ENCODE measurements at places on chromosomes 12 and 14. TPM values are rescaled to one million over a fixed set of nuclear protein-coding genes. Genes with fewer than 3 reads are reported as not detected.
A peak's percentile ranks its signal among the peaks of the same experiment; 100 is the strongest.

Gene CD163L1
- polyA plus RNA-seq = 0.30 TPM

Gene RNASE4
- polyA plus RNA-seq = 12.8 TPM

Gene ADGRD1
- polyA plus RNA-seq = not detected

Gene CLMN
- 2.9 TPM for polyA plus RNA-seq

Gene SDSL
- polyA plus RNA-seq = 1.4 TPM

Gene TTC6
- not detected for polyA plus RNA-seq

Gene GNB3
- polyA plus RNA-seq = 0.80 TPM

- H3K36me3 ChIP-seq = peaks cover 1% of the 10 kb centered on the region
- no peak overlapping the region for H3K4me3 ChIP-seq
- no peak overlapping the region for H3K27ac ChIP-seq
Measured at GRCh38 chr12:103960616-103961227, 5.0 kb upstream of the TDG start.

DNA sequence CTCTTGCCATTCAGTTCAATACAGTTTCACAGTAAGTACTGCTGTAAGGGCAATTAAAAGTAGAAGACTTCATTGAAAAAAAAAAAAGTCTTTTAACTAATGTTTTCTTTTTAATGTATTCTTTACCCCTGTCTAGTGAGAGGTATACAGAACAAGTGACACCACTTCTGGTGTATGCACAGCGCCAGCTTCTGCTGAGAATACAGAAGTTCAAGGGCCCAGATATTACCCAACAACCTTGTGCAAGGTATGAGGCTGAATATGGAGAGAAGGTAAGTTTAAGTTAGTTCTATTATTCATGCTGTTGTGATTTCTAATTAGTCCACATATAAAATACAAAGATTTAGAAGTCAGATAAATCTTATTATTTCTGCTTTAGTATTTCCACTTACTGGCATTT is 168.7 kb downstream of the CFAP54 start:
- H3K27ac ChIP-seq = no peak overlapping the region
- no peak for DNase-seq
- H3K4me1 ChIP-seq = no peaks in the 10 kb centered on the region
- H3K27me3 ChIP-seq = no peaks in the 10 kb centered on the region
- H3K36me3 ChIP-seq = no peaks in the 10 kb centered on the region
- H3K4me3 ChIP-seq = no peak overlapping the region

DNA sequence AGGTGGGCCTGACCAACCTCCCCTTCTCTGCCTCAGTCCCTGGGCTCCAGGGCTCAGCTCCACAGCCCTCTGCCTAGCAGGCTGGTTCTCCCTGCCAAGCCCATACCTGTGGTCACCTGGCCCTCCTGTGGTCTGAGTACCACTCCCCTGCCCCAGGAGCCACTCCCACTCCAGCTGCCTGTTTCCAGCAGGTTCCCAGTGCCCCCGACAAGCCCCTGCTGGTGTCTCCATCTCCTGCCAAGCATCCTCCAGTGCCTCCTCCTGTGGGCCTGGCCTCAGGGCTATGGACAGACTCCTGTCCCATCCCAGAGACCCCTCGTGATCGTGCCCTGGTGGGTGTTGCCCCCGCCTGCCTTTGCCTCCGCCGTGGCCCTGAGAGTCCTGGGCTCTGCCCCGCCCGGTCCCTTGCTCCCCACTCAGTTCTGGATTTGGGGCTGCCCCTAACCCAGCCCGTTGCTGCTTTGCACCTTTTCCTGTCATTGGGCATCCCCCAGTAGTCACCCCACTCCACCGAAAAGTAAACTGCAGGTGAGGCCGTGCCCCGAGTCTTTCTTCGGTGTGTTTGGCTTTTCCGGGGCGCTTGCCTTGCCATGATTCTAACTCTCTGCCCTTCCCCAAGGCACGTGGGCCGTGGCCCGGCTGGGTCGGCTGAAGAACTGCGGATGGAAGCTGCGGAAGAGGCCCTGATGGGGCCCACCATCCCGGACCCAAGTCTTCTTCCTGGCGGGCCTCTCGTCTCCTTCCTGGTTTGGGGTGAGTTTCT is 9.8 kb downstream of the MEG3 start:
- no peak overlapping the region for H3K27ac ChIP-seq
- H3K36me3 ChIP-seq = no peaks in the 10 kb centered on the region
- H3K4me3 ChIP-seq = no peak overlapping the region
- H3K27me3 ChIP-seq = no peaks in the 10 kb centered on the region

- H3K27ac ChIP-seq = no peak overlapping the region
- H3K36me3 ChIP-seq = no peaks in the 10 kb centered on the region
- DNase-seq = no peak
- H3K4me3 ChIP-seq = no peak overlapping the region
Measured at GRCh38 chr14:30980980-30981379, 44.5 kb upstream of the AP4S1 start.

DNA sequence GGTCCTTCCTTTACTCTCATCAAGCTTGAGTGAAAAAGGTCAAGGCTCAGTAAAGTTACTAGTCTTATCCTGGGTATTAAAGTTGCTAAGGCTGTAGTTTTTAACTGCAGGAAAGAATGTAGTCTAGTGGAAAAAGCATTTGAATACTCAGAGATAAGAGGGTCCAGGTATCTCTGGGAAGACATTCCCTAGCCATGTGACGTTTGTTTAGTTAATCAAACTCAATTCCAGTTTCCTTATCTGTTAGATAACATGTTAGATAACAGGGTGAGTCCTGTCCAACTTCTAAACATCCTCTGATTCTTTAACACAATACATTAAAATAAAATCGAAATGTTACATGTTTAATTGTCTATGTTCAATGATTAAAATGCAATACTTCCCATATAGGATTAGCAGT is 720.7 kb upstream of the LMO3 start:
- no peaks in the 10 kb centered on the region for H3K4me1 ChIP-seq
- no peaks in the 10 kb centered on the region for H3K27me3 ChIP-seq
- H3K27ac ChIP-seq = no peak overlapping the region
- no peak for DNase-seq
- H3K36me3 ChIP-seq = no peaks in the 10 kb centered on the region

GRCh38 chr14:70358631-70359030 is 852 bp downstream of the COX16 start:
- H3K36me3 ChIP-seq = no peaks in the 10 kb centered on the region
- H3K4me1 ChIP-seq = peaks cover 9% of the 10 kb centered on the region
- H3K27ac ChIP-seq = peak overlapping the region; percentile 78
- no peaks in the 10 kb centered on the region for H3K27me3 ChIP-seq

DNA sequence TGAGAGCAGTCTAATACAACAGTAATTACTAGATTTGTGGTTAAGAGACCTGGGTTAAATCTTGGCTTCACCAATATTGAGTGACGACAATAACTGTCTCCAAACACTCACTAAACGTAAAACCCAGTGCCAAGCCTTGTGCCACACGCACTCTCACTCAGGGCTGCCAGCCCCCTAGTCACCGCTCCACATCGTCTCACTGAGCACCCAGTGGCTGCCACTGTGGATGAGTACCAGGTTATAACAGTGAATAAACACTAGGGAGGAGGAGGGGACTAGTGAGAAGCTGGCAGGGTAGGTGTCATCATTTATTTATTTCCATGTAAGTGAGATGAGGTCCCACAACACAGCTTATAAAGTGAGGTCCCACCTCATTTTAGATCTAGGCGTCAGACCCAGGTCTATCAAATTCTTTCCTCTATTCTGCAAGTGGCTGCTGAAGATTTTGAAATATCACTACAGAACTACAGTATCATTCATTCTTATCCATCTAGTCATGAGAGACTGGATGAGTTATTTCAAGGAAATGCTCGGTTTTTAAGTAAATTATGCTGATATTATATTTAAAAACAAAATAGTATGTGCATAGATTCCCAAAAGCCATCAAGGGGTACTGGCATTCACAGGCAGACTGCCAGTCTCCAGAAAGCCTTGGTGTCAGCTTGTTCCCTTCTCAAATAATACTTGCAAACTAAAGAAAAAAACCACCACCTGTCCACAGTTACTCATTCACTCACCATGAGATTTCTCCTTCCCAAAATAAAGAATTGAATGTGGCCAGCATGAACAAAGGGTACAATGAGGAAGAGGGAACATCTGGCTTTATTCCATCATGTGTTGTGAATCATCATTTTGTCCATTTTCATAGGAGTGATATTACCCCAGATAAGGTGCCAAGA is 84.0 kb downstream of the PTPN21 start:
- H3K4me3 ChIP-seq = no peak overlapping the region
- no peaks in the 10 kb centered on the region for H3K4me1 ChIP-seq
- no peaks in the 10 kb centered on the region for H3K27me3 ChIP-seq
- peaks cover 19% of the 10 kb centered on the region for H3K36me3 ChIP-seq
- no peak for DNase-seq

DNA sequence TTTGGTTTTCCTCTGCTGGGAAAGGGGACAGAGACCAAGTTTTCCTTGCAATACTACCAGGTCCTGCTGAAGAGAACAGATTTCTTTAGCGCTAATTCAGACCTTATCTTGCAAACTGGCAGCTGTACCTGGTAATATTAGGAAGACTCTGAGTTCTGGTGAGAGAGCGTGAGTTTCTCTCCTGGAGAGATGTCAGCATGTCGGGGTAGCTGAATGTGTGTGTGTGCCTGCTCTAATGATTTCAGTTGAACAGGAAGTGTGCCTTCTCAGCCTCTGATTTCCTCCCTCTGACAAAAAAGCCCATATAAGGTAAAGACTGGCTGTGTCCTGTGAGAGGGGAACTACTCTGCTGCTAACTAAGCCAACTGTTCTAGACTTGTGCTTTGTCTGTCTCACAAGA is 10.3 kb upstream of the ERP27 start:
- peaks cover 31% of the 10 kb centered on the region for H3K4me1 ChIP-seq
- H3K36me3 ChIP-seq = peaks cover 5% of the 10 kb centered on the region
- H3K27ac ChIP-seq = no peak overlapping the region

- H3K4me1 ChIP-seq = no peaks in the 10 kb centered on the region
- DNase-seq = no peak
- H3K4me3 ChIP-seq = no peak overlapping the region
- no peak overlapping the region for H3K27ac ChIP-seq
- H3K36me3 ChIP-seq = no peaks in the 10 kb centered on the region
Measured at GRCh38 chr12:42603246-42603990, 13.9 kb upstream of the PRICKLE1 start.

GRCh38 chr12:14367040-14367661 is 1.7 kb downstream of the ATF7IP start:
- H3K27ac ChIP-seq = peak overlapping the region; percentile 98
- H3K4me3 ChIP-seq = peak overlapping the region; percentile 73
- H3K27me3 ChIP-seq = no peaks in the 10 kb centered on the region
- H3K4me1 ChIP-seq = peaks cover 10% of the 10 kb centered on the region
- no peaks in the 10 kb centered on the region for H3K36me3 ChIP-seq
- no peak for DNase-seq

DNA sequence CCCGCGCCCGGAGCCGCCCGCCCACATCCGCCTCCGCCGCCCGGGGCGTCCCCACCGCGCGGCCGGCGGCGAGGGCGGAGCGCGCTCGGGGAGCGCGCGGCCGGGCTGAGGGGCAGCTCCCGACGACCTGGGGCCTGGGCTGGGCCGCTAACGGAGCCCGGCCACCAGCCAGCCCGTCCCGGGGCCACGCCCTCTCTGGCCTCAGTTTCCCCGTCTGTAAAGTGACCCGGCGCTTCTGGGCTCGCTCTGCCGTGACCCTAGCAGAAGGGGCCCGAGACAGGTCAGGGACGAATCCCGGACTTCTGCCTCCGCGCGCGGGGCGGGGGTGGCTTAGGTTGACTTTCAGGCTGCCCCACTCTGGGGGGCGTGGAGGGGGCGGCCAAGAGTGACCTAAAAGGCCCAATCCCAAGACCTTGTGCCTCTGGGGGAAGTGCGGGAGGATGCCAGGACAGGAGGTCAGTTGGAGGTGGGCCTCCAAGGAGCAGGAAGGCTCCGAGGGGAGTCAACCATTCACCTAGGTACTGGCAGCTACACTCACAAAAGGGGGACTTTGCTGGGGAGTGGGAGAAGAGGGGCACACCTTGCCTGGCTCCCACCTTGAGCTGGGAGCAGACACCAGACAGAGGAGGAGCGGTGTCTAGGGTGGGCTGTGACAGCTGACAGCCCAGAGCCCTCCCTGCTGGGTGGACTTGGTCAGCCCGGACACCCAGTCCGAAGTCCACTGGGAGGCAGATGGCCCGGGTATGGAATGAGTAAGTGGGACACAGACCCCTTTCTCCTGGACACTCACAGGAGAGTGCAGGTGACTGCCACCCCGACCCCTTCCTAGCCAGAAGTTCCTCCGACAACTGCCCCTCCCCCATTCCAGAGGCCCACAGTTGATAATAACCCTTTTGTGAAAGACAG is 486 bp upstream of the AKT1 start:
- no peak for DNase-seq
- H3K27me3 ChIP-seq = peaks cover 13% of the 10 kb centered on the region
- H3K27ac ChIP-seq = no peak overlapping the region
- H3K4me3 ChIP-seq = peak overlapping the region; percentile 11

All from keratinocyte (primary cell).